ENCODE measurements at places on chromosomes 7 and 10. TPM values are rescaled to one million over a fixed set of nuclear protein-coding genes. Genes with fewer than 3 reads are reported as not detected.

- H3K27ac ChIP-seq = peak overlapping the region; percentile 56
- no peaks in the 10 kb centered on the region for H3K36me3 ChIP-seq
- no peaks in the 10 kb centered on the region for H3K27me3 ChIP-seq
- DNase-seq = no peak
Observed at GRCh38 chr10:68561865-68562649, 1.9 kb downstream of the TET1 start.

- H3K36me3 ChIP-seq = no peaks in the 10 kb centered on the region
- H3K4me3 ChIP-seq = no peak overlapping the region
- H3K27me3 ChIP-seq = peaks cover 55% of the 10 kb centered on the region
- H3K27ac ChIP-seq = no peak overlapping the region
Observed at GRCh38 chr10:129853562-129853903, 110.5 kb downstream of the EBF3 start.

Gene MEIG1
- total RNA-seq = not detected

Gene CDNF
- 0.38 TPM for total RNA-seq

Gene TRIM74
- 1.4 TPM for total RNA-seq

DNA sequence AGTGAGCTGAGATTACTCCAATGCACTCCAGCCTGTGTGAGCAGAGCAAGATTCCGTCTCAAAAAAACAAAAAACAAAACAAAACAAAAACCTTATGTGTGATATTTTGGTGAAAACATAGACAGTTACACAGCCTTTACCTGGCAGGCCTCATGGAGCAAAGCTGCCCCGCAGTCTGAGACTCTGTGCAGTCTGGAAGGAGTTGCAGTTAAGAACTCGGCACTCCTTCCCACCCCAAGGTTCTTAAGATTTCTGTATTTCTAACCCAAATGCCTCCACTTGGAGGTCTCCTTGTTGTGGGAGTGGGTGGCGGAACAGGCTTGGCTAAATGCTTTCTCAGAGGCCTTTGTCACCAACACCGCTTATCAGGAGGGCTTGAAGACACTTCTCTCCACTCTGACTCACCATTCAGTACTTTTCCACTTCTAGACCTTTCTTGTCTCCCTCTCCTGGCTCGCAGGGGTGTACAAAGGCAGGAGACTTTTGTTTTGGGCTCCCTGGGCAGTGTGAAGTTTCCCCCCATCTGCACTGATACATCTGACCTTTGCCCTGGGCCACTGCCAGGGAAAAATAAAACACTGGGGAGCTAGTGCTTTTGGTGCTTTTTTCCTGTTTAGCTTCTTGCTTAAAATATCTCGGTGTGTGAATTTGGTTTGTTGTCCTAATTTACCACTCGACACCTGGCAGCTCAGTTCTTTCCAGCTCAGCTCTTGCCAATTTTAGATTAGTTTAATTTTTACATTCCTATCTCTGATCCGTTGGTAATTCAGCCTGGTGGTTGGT lies 51.3 kb upstream of the MAGI2 start:
- no peak overlapping the region for H3K4me3 ChIP-seq
- peaks cover 35% of the 10 kb centered on the region for H3K4me1 ChIP-seq
- peak; percentile 9 for DNase-seq
- H3K36me3 ChIP-seq = no peaks in the 10 kb centered on the region
- H3K27me3 ChIP-seq = no peaks in the 10 kb centered on the region

DNA sequence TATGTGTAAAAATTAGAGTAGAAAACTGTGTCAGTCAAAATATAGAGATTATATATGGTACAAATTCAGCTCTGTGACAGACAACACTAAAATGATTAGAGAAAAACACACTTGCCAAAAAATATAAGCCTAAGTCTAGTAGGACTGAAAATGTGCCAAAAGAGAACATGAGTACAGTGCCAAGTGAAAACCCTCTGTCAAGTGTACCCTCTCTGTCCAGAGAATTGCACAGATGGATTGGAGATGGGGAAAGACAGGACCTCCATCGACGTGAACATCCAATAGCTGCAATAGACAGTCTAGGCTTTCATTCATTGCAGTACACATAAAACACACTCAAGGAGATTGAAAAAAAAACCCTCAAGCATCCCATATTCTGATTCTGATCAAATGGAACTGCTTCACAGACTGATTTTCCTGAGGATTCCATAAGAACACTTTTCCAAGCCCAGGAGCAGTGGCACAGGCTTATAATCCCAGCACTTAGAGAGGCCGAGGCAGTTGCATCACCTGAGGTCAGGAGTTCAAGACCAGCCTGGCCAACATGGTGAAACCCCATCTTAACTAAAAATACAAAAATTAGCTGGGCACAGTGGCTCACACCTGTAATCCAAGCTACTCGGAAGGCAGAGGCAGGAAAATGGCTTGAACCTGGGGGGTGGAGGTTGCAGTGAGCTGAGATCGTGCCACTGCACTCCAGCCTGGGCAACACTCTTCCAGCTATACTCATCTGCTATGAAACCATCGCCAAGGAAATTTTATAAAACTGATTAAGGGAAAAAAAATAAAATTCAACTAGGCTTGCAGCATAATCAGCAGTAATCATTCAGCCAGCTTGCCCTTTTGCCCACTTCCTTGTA lies 110.0 kb upstream of the TRIM24 start:
- H3K27ac ChIP-seq = no peak overlapping the region
- DNase-seq = no peak
- no peaks in the 10 kb centered on the region for H3K27me3 ChIP-seq
- H3K36me3 ChIP-seq = no peaks in the 10 kb centered on the region
- peaks cover 29% of the 10 kb centered on the region for H3K4me1 ChIP-seq
- no peak overlapping the region for H3K4me3 ChIP-seq

- no peak overlapping the region for H3K27ac ChIP-seq
- H3K4me3 ChIP-seq = no peak overlapping the region
- H3K27me3 ChIP-seq = peaks cover 2% of the 10 kb centered on the region
- H3K4me1 ChIP-seq = no peaks in the 10 kb centered on the region
- DNase-seq = peak; percentile 15
- H3K36me3 ChIP-seq = no peaks in the 10 kb centered on the region
Observed at GRCh38 chr7:101564778-101565211, 64.3 kb downstream of the MYL10 start.

DNA sequence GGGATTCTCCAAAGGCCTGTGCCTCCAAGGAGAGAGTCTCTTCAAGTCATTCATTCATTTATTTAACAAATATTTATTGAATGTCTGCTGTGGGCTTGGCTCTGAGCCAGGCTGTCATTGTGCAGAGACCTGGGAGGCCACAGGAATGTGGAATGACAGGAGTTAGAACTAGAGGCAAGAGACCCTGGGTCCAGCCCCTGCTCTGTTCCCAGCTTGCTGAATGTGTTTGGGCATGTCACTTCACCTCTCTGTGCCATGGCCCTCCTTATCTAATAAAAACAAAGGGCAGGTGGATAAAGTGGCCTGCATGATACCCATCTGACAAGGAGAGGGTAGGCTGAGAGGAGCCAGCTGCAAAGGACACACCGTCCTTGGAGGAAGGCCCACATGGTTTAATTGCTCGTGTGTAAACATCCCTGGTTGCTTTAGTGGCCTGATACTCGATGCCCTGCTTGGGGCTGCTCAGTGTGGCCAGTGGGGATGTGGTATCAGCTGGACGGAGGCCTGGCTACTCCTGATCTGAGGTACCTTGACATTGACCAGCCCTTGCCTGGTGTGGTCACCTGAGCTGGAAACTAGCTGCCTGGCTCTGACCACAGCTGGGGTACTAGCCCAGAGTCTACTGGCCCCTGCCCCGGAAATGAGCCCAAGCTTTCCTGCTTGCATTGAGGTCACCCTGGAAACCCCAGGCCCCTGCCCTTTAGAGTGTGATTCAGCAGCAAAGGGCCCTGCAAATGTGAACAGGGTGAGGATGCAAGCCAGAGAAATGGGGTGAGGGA lies 116.2 kb downstream of the CDH23 start:
- H3K4me3 ChIP-seq = no peak overlapping the region
- no peaks in the 10 kb centered on the region for H3K36me3 ChIP-seq
- DNase-seq = peak; percentile 33
- peaks cover 4% of the 10 kb centered on the region for H3K27me3 ChIP-seq
- H3K27ac ChIP-seq = no peak overlapping the region
- H3K4me1 ChIP-seq = peaks cover 10% of the 10 kb centered on the region

GRCh38 chr10:10786109-10787090 lies 231.3 kb upstream of the CELF2 start:
- H3K27me3 ChIP-seq = no peaks in the 10 kb centered on the region
- H3K36me3 ChIP-seq = no peaks in the 10 kb centered on the region
- no peak overlapping the region for H3K4me3 ChIP-seq
- DNase-seq = no peak
- no peaks in the 10 kb centered on the region for H3K4me1 ChIP-seq

DNA sequence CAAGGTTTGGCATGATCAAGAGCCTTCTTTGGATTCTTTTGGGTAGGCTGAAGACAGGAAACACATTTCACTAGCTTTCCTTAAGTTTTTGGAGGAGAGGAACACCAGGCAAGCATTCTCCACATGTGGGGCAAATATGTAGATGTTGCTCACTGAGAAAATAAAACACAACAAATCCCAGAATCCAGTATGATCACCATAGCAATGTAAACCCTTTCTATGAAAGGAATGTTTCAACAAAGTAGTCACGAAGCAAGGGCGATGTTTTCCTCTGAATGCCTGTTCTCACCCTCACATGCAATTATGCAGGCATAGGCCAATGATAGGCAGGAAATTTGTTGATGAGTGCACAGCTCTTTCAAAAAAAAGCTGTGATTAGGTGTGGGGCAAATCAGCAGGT lies 20.5 kb upstream of the CEP41 start:
- H3K27me3 ChIP-seq = no peaks in the 10 kb centered on the region
- no peak overlapping the region for H3K4me3 ChIP-seq
- no peaks in the 10 kb centered on the region for H3K4me1 ChIP-seq
- H3K27ac ChIP-seq = no peak overlapping the region
- no peak for DNase-seq

Gene HPS1
- 25.8 TPM for total RNA-seq

GRCh38 chr7:149760538-149760937 lies 12.8 kb downstream of the ZNF467 start:
- H3K4me3 ChIP-seq = no peak overlapping the region
- no peaks in the 10 kb centered on the region for H3K4me1 ChIP-seq
- no peaks in the 10 kb centered on the region for H3K36me3 ChIP-seq
- DNase-seq = no peak
- H3K27ac ChIP-seq = no peak overlapping the region

GRCh38 chr7:90666186-90666585 lies 70.1 kb downstream of the CDK14 start:
- no peaks in the 10 kb centered on the region for H3K36me3 ChIP-seq
- H3K27me3 ChIP-seq = no peaks in the 10 kb centered on the region
- H3K4me1 ChIP-seq = no peaks in the 10 kb centered on the region
- no peak overlapping the region for H3K27ac ChIP-seq
- DNase-seq = no peak

- H3K27me3 ChIP-seq = no peaks in the 10 kb centered on the region
- H3K4me3 ChIP-seq = no peak overlapping the region
- no peaks in the 10 kb centered on the region for H3K36me3 ChIP-seq
- H3K4me1 ChIP-seq = no peaks in the 10 kb centered on the region
- DNase-seq = no peak
Observed at GRCh38 chr10:127966875-127967274, 60.0 kb downstream of the PTPRE start.

Gene HMX3
- total RNA-seq = not detected

GRCh38 chr10:29600067-29600466 lies 34.7 kb downstream of the SVIL start:
- DNase-seq = no peak
- no peak overlapping the region for H3K27ac ChIP-seq
- H3K36me3 ChIP-seq = no peaks in the 10 kb centered on the region
- H3K27me3 ChIP-seq = no peaks in the 10 kb centered on the region

DNA sequence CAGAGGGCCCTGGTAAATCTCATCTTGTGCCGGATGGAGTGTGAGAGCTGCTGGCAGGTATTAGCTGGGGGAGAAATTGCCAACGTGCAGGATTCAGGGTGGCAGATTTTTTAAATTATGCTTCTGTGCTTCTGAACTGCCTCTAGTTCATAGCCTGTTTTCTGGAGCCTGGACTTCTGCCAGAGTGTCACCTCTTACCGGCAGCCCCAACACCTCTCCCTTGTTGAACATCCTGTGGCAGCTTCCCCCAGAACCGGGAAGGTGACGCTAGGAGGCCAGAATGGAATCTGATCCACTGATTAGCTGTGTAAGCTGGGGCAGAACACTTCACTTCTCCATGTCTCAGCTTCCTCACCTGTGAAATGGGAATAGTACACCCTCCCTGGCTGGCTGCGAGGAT lies 5.1 kb downstream of the VWA2 start:
- no peak overlapping the region for H3K4me3 ChIP-seq
- 0 out of 2 replicates have a peak, but pooled peaks cover under 1% of the 10 kb centered on the region for H3K4me1 ChIP-seq
- peaks cover 10% of the 10 kb centered on the region for H3K27me3 ChIP-seq
- DNase-seq = no peak

DNA sequence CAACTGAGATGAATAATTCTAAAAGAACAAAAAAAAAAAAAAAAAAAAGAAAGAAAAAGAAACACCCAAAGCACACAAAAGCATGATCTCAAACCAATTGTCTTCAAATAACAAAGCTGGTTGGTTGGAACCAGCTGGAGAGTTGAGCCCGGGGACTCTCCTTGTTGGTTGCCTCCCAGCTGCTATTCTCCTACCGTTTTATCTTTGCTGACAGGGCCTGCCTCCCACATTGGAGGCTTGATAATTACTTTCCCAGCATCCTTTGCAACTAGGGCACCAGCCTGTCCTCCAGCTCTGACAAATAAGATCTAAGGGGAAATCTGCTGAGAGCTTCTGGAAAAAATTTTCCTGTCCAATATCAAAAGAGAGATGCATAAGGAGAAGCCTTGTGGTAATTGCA lies 6.8 kb downstream of the PON1 start:
- no peak for DNase-seq
- no peaks in the 10 kb centered on the region for H3K36me3 ChIP-seq
- no peaks in the 10 kb centered on the region for H3K27me3 ChIP-seq
- peaks cover 28% of the 10 kb centered on the region for H3K4me1 ChIP-seq

DNA sequence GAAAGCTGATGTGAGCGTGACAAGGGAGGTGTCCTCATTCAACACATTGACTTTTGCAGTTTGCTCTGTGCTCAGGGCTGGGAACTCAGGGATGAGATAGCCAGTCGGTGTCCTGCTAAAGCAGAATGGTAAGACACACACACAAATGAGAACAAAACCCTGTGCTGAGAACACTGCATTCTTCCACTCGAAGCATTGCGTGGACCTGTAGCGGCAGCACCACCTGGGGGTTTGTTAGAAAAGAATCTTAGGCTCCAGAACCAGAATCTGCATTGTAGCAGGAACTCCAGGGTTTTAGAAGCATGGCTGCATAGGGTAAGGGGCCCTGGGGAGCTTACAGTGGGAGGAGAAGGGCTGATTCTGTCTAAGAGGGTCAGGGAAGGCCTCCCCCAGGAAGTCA lies 21.5 kb upstream of the OGDHL start:
- no peak overlapping the region for H3K27ac ChIP-seq
- no peaks in the 10 kb centered on the region for H3K27me3 ChIP-seq
- no peaks in the 10 kb centered on the region for H3K36me3 ChIP-seq
- no peak overlapping the region for H3K4me3 ChIP-seq
- no peaks in the 10 kb centered on the region for H3K4me1 ChIP-seq
- no peak for DNase-seq

DNA sequence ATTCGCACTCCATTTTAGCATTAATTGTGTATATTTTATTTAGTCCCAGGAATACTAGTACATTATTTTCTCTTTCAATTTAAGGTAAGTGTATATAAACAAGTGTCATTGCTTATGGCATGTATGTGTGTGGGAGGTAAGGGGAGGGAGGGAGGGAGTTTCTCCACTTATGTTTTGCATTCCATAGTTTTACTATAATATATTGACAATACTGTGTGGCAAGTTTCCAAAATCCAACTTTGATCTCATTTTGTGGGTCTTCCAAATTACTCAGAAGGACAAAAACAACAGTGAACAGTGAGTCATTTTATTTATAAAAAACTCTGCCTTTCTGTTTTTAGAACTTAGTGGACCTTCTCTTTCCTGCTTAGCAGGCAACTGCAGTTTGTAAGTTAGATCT lies 102.3 kb upstream of the SEMA3E start:
- H3K36me3 ChIP-seq = no peaks in the 10 kb centered on the region
- no peak for DNase-seq
- no peaks in the 10 kb centered on the region for H3K27me3 ChIP-seq
- no peak overlapping the region for H3K4me3 ChIP-seq
- no peaks in the 10 kb centered on the region for H3K4me1 ChIP-seq
